ENCODE measurements at places on chromosomes 6 and 20.

DNA sequence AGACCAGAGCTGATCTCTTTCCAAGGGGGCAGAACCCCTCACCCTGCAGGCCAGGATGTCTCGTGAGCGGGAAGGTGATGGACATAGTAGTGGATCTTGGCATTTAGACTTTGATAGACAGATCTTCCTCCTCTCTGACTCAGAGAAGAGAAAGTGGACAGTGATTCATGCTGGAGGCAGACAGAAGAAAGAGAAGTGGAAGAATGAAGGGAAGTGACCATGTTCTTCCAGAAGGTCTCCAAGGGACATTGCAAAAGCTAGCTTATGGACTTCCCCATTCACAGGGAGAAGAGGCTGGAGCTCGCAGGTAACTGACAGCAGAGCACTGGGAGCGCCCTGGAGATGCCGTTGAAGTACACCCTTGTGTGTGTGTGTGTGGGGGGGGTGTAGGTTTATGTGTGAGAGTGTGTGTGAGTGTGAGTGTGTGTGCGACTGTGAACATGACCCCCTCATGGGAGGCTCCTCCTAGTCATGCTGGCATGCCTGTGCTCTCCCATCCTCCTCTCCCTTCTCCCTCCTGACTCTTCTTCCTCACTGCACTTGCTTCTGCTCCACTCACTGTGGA lies 8.0 kb upstream of the RAET1L start:
- no peak for DNase-seq

DNA sequence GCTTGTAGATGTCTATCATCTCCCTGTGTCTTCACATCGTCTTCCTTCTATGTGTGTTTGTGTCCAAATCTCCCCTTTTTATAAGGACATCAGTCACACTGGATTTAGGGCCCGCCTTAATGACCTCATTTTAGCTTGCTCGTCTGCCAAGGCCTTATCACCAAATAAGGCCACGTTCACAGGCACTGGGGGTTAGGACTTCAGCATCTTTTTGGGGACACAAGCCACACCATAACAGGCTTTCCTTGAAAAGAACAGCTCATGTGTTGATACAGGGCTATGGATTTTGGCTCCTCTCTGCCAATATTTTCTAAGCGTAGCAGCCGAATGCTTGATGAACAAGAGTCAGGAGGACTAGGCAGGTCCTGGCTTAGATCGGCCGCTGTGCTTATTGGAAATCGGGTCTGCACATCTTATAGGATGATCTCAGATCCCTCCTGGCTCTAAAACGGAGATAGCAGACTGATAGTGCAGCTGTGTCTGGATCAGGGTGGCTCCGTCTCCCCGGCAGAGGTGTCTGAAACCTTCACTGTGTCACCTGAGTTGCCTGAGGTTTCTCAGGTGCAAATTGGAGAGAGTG lies 16.2 kb upstream of the TMEM181 start:
- no peak for DNase-seq

DNA sequence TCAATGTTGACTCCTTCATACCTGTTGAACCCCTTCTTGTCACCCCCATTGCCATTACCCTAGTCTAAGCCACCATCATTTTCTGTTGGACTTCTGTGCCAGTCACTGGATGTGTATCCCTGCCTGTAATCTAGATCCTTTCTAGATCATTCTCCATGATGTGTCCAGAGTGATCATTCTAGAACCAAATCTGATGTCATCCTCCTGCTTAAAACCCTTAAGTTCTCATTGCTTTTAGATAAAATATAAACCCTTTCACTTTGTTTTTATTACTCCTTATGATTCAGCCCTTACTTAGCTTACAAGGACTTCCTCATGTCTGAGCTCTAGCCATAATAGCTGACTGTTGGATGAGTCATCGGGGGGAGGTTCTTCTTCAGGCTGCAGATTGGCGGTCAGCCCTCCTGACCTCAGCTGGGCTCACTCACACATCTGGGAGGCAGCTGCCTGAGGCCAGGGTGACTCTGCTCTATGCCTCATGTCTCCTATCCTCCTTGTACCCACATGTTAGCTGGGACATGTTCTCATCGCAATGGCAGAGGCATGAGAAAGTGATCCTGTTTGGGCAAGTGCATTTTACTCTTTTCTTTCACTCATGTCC lies 287.6 kb downstream of the ESR1 start:
- peak; percentile 37 for DNase-seq

- DNase-seq, result no peak
Observed at GRCh38 chr20:43716757-43717615, 9.8 kb downstream of the GTSF1L start.

DNA sequence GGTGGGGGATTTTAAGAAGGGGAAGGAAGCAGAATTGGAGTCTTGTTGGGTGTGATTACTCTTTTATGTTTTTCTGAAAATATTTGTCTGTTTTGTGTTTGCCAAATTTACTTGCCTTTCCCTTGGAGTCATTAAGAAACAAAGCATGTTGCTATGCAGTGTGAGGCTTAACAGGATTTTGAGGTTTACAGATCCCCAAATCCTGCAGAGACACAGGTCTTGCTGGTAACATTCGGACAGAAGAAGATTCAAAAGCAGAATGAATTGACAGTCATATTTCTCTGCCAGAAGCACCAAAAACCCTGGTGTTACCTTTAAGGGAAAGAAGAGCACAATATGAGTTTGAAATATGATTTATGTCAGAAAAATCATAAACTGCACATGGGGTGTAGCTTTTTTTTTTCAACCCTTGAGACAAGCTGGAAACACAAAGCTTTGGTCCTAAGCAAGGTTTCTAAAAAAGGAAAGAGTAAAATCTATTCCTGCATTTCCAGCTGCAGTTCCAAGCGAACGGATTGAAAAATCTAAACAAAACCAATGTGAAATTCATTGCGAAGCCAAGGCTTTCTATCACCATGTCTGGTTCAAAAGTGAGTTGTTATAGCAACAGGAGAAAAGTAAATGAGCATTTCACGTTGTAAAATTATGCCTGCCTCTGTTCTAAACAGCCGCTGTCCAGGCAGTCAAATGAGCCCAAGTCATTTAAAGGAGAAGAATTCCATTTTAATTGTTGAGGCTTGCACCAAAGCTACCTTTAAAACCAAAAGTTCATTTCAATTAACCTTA lies 358.9 kb upstream of the SASH1 start:
- DNase-seq, result no peak

- no peak for DNase-seq
Observed at GRCh38 chr20:6489361-6490171, 277.9 kb upstream of the BMP2 start.

DNA sequence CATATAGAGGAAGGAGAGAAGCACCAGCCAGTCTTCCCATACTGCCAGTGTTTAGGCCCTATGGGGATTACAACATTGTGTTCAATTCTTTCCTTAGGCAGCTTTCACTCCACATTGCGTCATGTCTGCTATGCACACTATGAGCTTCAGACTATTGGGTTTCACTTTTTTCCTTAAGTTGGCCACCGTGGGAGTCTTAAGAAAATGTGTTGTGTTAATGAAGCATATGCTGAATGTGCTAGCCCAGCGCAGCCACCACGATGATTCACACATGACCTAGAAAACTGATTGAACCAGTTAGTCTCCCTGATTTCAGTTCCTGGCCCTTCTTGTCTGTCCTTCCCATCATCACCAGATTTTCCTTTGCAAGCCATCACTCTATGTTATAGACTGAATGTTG lies 21.5 kb downstream of the TUBB2B start:
- DNase-seq, result no peak

DNA sequence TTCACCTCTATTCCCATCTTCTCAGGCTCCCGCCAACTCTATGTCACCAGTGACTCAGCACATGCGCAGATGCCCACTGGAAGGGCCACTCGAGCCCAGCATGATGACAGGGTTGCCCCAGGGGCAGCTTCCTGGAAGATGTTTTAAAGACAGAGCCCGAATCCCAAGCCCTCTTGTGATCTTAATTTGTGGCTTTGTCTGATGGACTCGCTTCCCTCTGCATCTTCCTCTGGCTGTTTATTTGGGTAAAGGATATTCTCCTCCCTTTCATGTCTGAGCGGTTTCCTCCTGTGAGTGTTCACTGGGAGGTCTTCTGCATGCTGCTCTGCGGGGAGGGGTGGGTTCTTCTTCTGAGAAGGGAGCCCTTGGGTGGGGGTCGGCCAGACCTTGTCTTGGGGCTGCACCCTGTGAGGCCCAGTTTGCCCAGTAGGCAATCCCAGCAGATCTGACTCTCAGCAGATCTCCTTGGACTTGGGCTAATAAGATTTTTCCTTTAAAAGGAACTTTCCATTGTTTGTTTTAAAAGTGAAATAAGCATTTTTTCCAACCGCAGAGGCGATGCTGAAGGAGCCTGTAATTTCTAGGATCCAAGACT lies 401.0 kb downstream of the CDC5L start:
- DNase-seq, result no peak

GRCh38 chr20:45251884-45252560 lies 2.3 kb downstream of the SLPI start:
- DNase-seq, result no peak

DNA sequence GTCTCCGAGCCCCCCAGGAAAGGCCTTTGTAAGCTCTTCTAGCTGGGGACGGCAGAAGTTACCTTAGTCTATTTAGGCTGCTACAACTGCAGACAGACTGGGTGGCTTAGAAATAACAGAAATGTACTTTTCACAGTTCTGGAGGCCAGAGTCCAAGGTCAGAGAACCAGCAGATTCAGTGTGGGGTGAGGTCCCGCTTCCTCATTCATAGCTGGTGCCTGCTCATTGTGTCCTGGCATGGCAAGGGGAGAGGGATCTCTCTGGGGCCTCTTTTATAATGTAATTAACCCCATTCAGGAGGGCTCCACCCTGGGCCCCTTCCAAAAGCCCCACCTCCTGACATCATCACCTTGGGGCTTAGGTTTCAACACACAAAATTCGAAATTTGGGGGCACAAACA lies 315.1 kb downstream of the CDH4 start:
- DNase-seq, result no peak

GRCh38 chr6:100100776-100101175 lies 106.8 kb upstream of the MCHR2 start:
- DNase-seq, result no peak

- DNase-seq, result peak; percentile 39
Observed at GRCh38 chr6:73610444-73611275, 43.1 kb downstream of the SLC17A5 start.

Data from activated CD4-positive, alpha-beta T cell treated with anti-CD3 and anti-CD28 coated beads, Interleukin-2, Interleukin-6, amounts not matched to agents 100 ng/mL and 50 ng/mL, durations not matched to agents 16 hours and 8 hours (primary cell).